ENCODE measurements at places on chromosomes 3 and 15. TPM values are rescaled to one million over a fixed set of nuclear protein-coding genes. Genes with fewer than 3 reads are reported as not detected.

UBAP1L gene
- total RNA-seq: 6.3 TPM

CD276 gene
- 17.0 TPM for total RNA-seq

CSNK1G1 gene
- total RNA-seq: 34.8 TPM

ISG20 gene
- total RNA-seq: 38.0 TPM

COLQ gene
- 1.6 TPM for total RNA-seq

Measured in activated T-helper 2 cell treated with anti-CD3 and anti-CD28 coated beads, Interferon-gamma antibody, Interleukin-2, Interleukin-4, amounts not matched to agents 10 μg/mL and 5 μg/mL and 100 μg/mL, durations not matched to agents 14 hours and 24 hours and 36 hours (primary cell).